MV-4-11 (cell line): ENCODE measurements at places on chromosomes 7 and 10.

DNA sequence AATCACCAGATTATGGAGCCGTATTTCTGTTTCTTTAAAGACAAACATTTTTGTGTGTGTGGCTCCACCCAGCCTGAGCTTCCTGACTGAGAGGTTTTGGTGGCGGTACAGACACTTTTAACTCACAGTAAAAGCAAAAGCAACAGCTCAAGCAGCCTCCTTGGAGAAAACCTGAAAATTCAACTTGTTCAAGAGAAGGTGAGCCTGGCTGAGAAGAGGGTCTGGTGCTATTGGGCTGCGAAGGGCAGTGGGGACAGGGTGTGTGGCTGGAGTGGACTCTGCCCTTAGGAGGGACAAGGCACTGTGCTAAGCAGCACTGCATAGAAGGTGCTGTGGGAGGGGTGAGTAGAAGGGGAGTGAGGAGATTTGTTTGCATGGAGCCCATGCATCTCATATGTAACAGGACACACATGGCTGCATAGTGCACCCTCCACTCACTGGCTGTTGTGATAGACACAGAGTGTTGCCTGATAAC is at the start of gene GIMAP7:
Gene GIMAP7, plus strand, starts transcription at position 125 of the 475 bp plus-strand sequence. CDS start 5,103 bp downstream, outside the sequence.
- DNase-seq = no peak

DNA sequence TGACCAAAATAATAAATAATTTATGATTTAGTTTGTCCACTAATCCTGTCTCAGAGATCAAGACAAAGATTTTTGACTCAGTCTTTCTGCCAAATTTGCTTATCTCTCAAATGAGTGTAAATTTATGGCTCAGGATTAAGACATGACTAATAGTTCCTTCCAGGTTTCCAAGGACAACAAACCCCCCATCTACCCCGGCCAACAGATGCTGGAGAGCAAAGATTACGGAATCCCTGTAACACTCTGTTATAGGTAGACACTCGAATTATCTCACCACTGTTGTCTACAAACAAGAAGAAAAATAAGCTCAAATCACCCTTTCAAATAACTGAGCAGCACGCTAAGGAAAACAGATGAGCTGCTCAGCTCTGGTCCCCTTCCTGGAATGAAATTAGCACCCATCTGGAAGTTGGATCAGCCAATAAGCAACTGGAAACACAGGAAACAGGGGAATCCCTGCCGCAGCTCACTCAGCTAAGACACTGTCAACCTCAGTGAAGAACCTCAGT is 56.8 kb upstream of the SVIL start:
- DNase-seq = no peak

- no peak for DNase-seq
These were observed 3.9 kb downstream of the PTPRZ1 start for GRCh38 chr7:121876656-121877500.

DNA sequence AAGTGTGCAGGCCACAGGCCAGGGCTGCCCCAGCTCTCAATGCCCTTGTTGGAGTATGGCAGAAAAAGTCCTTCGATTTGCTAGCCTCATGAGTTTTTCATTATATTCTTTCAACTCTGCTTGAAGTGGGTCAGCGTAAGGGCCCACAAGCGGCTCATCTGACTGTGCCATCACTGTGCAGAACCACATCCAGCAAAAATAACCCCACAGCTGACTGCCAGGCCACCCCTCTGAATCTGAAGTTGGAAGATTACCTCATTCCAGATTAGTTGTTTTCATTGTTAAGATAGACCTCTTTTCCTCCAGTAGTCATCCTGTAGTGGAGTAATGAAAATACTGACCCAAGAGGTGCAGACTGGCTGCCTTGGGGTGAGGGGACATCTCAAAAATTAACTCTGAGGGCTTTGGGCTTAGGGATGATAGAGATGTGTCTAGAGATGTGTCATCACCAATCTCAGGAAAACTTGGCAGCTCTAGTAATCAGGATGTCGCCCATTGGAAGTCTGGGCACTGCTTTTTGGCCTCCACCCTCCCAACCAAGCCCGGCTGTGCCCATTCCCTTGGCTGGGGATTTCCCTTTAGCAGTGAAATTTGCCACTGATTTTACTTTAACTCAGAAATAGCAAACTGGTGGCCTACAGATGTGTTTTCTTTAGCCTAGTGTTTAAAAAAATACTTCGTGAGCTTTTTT is 164.3 kb downstream of the LCOR start:
- no peak for DNase-seq

GRCh38 chr10:1309617-1310270 is 253.6 kb downstream of the WDR37 start:
- DNase-seq = no peak

- no peak for DNase-seq
These were observed 133.9 kb downstream of the MTPAP start for GRCh38 chr10:30215141-30215540.
